ENCODE measurements at places on chromosomes 6 and 20. TPM values are rescaled to one million over a fixed set of nuclear protein-coding genes. Genes with fewer than 3 reads are reported as not detected.

Gene GPR63
- 0.37 TPM for total RNA-seq

Gene BPI
- 3.5 TPM for total RNA-seq

Gene SPATS1
- total RNA-seq, result not detected

Gene SLC35D3
- not detected for total RNA-seq

DNA sequence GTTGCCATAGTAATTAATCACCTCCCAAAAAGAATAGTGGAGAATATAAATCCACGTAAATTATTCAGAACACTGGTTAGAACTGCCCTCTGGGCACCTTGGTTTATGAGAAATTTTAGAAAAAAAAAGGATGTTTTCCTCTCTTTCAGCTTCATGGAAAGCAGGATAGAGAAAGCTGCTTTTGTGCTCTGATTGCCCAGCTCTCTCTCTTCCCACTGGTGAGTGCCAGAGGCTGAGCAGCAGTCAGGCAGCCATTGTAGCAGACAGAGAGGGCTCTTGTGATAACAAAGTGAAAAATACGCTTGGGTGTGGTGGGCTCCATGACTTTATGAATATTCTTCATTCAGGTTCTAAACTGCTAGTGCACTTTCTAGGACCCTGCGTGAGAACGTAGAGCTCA lies 26.4 kb downstream of the SLC35F1 start:
- H3K27me3 ChIP-seq, result no peaks in the 10 kb centered on the region
- H3K4me3 ChIP-seq, result no peak overlapping the region
- H3K27ac ChIP-seq, result no peak overlapping the region
- H3K4me1 ChIP-seq, result no peaks in the 10 kb centered on the region

DNA sequence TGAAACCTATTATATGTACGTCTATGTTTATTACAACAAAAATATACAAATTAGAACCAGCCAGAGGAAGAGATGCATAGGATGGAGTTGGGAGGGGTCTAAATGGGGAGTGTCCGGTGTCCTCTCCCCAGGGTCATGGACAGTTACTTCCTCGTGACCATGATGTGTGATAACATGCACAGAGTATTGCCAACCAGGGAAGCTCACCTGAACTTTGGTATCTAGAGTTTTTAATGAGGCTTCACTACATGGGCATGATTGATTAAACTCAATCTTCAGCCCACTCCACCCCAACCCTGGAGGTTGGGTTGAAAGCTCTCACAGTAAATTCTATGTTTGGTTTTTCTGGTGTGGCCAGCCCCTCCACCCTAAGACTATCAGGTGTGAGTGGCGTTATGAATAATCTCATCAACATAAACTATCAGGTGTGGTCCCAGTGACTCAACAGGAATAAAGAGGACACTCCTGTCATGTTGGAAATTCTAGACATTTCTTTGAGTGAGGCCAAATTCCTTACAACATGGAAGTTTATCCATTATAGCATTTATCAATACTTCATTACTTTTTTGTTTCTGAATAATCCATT lies 36.4 kb upstream of the FKBP1A start:
- peaks cover 7% of the 10 kb centered on the region for H3K4me1 ChIP-seq
- DNase-seq, result no peak
- H3K27ac ChIP-seq, result no peak overlapping the region
- H3K27me3 ChIP-seq, result no peaks in the 10 kb centered on the region

- no peaks in the 10 kb centered on the region for H3K36me3 ChIP-seq
- no peak overlapping the region for H3K4me3 ChIP-seq
- no peak overlapping the region for H3K27ac ChIP-seq
- H3K4me1 ChIP-seq, result no peaks in the 10 kb centered on the region
- no peak for DNase-seq
- H3K27me3 ChIP-seq, result no peaks in the 10 kb centered on the region
Observed at GRCh38 chr6:126640921-126641320, 301.0 kb downstream of the CENPW start.

- H3K4me1 ChIP-seq, result no peaks in the 10 kb centered on the region
- no peak overlapping the region for H3K27ac ChIP-seq
- no peak for DNase-seq
- no peak overlapping the region for H3K4me3 ChIP-seq
- H3K27me3 ChIP-seq, result no peaks in the 10 kb centered on the region
Observed at GRCh38 chr6:747028-747427, 54.1 kb upstream of the EXOC2 start.

- H3K4me3 ChIP-seq, result peak overlapping the region; percentile 97
- H3K4me1 ChIP-seq, result peaks cover 34% of the 10 kb centered on the region
- H3K36me3 ChIP-seq, result peaks cover 15% of the 10 kb centered on the region
- H3K27ac ChIP-seq, result peak overlapping the region; percentile 95
- no peaks in the 10 kb centered on the region for H3K27me3 ChIP-seq
Observed at GRCh38 chr20:35093267-35093884, 769 bp upstream of the TRPC4AP start.
